ENCODE measurements at places on chromosomes 7 and 10.

DNA sequence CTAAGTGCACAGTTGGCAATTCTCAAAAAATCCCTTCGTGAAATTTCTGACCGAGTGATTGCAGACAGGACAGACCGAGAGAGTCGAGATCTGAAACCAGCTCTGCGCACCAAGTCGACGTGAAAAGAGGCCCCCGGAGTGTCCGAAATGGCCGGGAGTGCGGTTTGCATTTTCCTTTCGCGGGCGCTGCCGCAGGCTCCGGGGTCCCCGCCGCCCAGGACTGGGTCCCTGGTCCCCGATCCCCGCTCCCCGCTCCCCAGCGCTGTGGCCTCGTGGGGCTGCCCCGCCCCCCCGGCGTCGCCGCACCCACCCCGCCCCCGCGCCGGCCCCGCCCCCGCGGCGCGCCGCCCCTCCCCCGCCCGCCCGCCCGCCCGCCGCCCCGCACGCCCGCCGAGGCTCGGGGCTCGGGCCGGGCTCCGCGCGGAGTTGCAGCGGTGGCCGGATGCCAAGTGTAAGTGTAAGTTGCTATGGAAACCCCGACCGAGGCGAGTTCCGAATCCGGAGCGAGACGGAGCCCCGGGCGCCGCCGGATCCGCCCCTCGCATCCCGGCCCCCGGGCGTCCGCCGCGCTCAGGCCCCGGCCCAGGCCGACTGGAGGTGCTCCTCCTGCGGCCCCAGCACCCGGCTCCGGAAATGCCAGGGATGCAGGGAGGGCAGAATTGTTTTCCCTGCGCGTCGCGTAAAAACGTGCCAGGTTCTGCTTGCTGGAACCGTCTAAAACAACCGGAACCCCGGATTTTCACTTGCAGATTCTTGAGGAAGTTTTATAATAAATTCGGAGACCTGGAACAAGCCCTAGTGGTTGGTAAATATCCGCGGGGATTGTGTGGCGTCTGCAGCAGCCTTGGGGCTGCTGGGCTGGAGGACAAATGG is 4.6 kb downstream of the BMI1 start:
- peak; percentile 67 for DNase-seq

DNA sequence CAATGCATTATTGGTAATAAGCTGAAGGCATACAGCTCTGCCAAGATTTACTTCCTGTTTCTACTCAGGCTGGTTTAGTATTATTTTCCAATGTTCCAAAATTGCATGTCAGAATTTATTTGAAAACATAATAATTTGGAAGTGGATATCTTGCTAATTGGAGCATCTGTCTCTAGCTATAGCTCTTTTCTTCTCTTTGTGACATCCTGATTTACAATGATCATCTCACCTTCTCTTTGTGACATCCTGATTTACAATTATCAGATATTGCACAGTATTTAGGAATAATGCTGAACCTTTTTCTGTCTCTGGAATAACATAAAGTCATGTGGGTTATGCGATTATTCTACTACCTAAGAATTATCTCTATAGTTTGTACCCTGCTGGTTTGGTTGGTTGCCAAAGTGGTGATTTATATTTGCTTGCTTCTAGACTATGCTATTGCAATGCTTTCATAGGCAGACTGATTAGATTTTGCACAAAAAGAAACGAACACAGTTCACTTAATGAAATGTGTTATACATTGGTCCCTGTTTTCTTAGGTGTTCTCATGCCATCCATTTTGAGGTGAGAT is 44.3 kb upstream of the CABCOCO1 start:
- DNase-seq: no peak

DNA sequence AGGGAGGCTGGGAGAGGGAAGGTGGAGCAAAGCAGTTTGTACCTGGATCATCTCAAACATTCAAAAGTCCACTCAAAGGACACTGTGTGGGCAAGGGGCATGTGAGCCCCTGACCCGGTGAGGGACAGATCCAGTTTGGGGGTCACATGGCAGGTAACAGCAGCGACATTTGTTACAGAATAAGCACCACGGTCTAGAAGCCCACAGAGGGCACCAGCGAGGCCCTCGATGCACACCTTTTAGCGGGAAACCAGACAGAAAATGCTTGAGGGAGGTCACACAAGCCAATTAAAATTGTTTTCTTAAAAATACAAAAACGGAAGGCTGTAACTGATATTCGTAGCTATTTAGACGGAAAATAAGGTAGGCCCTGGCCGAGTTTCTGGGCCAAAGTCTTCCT is 144.4 kb downstream of the ZMYND11 start:
- no peak for DNase-seq

DNA sequence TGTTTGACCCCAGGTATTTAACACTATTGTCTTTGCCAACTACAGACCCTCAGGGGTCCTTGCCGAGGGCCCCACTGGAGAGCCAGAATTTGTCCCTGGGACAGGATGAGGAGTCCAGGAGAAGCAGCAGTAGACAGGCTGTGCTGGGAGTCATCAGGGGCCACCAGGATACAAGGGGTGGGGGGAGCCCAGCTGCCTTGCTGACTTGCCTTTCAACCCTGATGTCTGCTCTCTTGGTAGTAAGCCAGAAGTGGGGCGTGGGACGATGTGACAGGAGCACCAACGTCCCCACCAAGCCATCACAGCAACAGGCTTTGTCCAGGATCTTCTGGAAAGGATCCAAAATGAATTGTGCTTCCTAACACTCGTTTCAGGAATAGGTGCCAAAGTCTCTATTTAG is 62.4 kb upstream of the CDCA7L start:
- no peak for DNase-seq

DNA sequence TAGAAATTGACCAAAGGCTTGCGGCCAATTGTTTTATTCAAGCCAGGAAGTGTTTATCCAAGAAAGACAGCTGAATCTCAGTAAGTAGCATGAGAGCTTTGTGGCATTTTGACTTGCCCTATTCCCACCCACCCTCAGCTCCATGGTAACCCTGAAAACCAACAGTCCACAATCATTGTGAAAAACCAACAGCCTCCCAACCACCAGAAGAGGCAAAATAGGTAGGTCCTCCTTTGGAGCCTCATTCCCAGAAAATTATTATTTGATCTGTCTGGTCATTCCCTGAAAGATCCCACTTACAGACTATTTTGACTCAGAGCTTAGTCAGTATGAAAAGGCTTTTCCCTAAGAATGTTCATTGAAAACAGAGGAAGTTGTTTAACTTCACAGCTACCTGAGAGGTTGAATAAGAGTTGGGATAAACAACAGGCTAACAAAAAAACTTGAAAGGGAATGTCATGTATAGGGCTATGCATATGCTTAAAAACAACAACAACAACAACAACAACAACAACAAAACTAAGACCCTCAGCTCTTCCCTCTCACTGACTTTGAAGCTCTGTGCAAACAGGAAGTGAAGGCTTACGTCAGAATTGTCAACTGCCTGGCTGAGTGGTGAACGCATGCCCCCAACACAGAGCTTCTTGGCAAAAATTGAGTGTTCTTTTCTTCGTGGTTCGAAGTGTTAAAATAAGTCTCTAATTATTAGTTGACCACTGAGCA is 11.2 kb downstream of the KPNA7 start:
- DNase-seq: peak; percentile 7

- DNase-seq: no peak
Observed at GRCh38 chr7:2969398-2970306, 74.0 kb downstream of the CARD11 start.

DNA sequence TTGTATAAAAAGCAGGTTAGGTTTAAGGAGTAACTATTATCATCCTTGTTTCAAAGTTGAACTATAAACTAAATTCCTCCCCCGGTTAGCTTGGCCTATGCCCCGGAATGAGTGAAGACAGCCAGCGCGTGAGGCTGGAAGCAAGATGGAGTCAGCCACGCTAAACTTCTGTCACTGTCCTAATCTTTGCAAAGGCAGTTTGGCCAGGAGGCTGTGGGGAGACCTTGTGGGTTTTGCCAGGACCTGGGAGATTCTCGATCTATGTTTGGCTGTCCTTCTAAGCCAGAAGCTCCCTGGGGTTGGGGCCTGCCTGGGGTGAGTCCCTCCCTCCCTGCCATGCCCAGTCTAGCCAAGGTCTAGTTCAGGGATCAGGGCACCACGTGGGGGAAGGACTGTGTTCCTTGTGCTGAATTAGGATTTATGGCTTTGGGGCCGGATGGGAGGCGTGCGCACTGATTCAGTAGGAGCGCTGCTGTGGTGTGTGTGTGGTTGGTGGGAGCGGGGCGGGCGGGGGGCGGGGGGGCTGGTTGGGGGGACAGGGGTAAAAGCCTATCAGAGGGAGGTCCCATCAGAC is 871 bp upstream of the GTF2IRD1 start:
- DNase-seq: peak; percentile 32

DNA sequence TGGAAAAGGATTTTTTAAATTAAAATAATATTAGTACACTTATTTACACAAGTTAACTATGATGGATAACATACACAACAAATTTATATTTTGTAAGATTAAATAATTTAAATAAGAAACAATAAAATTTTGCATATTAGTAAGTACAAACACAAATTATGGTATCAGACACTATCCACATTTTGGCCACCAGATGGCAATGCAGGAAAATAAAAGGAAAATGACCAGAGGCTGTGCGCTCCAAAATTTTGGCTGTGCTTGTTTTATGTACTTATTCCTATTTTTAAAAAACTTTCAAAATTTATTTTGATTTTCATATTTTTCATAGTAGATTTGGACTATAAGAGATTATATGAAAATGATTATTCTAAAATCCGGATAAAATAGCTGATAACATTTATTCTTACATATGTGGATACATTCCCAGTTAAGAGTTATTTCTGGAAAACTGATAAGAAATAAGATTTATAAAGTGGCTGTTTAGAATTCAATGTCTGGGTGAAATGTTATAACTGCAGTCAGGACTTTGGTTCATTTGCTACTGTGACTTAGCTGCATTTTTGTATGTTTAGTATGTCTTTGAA is 274.7 kb upstream of the HGF start:
- DNase-seq: peak; percentile 59

- no peak for DNase-seq
Observed at GRCh38 chr10:49180444-49180860, 7.7 kb downstream of the TMEM273 start.

DNA sequence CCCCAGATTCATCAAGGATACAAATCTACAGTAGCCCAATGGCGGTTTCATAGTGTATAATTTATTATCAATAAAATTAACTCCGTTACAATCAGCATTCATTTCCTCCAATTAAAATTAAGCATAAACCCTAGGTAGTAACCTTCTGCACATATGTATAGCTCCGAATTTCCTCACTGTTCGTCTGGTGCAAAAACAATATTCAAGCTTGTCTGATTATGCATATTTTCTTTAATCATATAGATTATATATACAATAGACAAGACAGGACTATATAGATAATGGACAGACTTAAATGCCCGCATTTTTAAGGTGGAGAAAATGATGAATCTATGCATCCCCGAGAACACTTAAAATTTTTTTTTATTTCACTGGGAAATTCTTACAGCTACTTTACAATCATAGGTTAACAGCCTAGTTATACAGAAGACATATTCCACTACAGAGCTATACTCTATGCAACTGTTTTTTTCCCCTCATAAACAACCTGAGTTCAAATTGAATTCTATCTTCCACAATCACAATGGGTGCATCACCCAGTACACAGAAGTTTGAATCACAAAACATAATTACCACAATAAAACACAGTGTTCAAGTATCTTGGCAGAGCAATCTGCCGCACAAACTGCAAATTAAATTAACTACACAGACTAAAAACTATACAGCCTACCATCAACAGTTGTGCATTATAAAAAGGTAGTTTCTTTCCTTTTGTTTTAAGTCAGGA is 2.6 kb downstream of the HOXA9 start:
- DNase-seq: no peak

GRCh38 chr10:80356563-80356988 is at the start of the genes DYDC1 and DYDC2:
Gene DYDC1, minus strand, starts transcription at chr10:80356755. Its CDS starts 4,154 bp downstream, at chr10:80352601.
Gene DYDC2, plus strand, starts transcription at chr10:80356781. Its CDS starts 5,663 bp downstream, at chr10:80362444.
- DNase-seq: peak; percentile 46

DNA sequence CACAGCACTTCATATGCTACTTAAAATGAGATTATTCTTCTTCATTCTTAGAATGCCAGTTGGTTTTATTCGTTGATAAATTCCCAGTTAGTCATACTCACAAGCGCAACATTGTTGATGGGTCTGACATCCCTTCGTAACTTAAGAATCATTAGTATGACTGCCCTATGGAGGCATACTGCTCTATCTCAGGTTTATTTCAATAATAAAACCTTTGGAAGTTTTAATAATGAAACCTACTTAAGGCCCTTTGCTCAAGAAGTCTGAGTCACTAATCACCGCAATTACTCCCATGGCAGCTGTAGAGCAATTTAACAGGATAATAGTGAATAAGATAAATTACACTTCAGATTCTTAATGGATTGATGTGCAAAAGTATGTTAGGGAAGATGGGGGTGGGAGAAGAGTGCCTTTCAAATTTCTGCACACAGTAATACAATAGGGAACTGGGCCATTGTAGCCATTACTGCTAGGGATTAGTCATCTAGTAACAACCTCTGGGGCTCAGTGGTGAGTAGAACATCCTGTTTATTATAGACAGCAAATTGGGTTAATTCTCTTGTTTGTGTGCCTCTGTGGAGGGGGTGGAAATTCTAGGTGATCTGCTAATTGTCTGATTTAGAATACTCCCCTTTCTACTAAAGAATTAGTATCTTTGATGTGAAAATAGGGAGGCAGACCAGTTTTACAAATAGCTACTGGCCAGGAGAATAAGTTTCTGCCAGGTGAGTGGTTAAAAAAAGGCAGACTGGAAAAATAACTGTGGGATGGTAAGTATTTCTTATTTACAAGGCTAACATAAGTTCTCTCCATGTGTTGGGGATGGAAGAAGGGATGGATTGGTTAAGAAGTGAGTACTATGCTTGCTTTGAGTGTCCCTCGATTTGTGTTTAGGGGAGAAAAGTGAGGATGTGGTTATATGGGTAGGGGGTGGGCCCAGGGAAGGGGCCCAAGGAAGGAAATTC is 74.5 kb upstream of the VKORC1L1 start:
- peak; percentile 55 for DNase-seq

DNA sequence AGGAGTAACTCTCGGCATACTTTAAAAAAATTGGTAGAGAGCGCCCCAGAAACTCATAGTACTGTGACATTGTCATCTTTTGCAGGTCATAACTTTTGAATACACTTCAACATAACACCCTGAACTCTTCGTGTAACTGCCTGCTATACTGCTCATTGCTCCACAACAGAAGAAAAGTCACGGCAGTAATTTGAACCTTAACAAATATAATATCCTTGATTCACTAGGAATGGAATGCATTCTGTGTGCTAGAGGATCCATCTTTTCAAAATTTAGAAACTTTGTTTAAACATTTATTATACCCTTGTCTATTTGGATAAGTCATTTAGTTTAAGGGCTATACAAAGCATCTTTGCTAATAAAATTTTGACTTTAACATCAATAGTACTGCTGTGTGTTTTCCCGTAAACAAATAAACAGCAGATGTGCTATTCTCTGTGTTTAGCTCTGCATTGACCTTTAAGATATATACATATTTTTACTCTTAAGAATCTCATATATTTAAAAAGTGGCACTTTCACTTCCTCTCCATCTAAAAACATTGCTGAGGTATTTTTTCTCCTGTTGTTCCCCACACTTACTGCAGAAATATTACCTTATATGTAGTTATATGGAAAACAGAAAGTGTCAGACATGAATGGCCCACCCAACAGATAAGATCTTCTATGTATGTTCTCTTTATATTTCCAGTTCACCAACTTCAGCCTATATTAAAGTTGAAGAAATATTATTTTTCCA is 217.6 kb upstream of the TMEM229A start:
- no peak for DNase-seq

GRCh38 chr7:31633894-31634494 is 53.0 kb upstream of the PPP1R17 start:
- DNase-seq: peak; percentile 35

GRCh38 chr10:114095559-114096337 is 52.1 kb downstream of the ADRB1 start:
- no peak for DNase-seq

- DNase-seq: no peak
Observed at GRCh38 chr7:81607987-81608386, 161.9 kb downstream of the HGF start.
